Tibial nerve (tissue), 4 donors: ENCODE measurements at places on chromosomes 5 and 9. TPM values are rescaled to one million over a fixed set of nuclear protein-coding genes. Genes with fewer than 3 reads are reported as not detected.

SNCAIP gene
- total RNA-seq = 18.6 TPM

GRCh38 chr5:79568632-79569190 lies 43.5 kb upstream of the TENT2 start:
- no peak for DNase-seq

DNA sequence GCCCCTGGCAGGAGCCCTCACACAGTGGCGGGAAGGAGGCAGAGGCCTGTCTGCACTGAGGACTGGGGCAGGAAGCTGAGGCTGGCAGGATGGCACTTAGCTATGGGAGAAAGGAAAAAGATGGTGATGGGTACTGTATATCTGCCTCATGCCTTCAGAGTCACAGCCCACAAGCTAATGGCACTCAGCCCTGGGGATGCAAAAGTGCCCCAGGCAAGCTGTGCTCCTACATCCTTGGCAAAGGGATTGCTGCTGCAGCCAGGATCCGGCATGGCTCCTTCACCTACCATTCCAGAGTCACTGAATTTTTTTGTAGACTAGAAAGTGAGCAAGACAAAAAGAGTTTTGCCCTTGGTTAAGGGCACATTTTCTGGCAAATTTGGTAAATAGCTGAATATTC lies 8.7 kb downstream of the ACSL6 start:
- DNase-seq = no peak

OMD gene
- 64.9 TPM for total RNA-seq
